GM03348 (cell line): ENCODE measurements at places on chromosomes 2 and 18.

DNA sequence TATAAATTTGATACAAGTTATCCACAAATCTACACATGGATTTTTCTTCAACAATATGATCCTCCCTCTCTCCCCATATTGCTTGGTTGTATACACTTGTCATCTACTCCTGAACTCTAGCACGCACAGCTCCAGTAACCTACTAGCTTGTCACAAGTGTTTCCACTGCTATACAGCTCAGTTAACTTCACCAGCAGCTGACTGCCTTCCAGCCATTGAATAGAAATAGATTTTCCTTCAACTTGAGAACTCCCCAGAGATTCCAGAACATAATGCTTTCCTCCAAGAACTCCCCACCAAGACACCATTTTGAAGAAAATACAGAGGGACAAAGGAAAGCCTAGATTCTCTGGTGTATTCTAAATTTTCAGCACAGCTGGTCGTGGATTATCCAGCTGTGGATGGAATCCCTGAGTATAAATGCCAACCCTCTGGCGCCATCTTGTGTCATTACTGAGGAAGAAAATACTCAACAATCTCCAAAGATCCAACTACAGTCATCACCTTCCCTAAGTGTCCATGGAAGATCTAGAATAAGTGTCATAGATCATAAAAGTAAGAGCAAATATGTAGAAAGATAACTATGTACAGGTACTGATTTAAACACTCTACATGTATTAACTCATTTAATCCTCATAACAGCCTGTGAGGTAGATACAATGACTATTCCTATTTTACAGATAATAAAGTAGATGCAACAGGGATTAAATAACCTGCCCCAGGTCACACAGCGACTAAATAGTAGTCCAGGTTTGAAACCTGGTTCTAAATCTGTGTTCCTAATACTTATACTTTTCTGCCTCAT is 156.7 kb downstream of the ARHGAP28 start:
- DNase-seq, result peak; percentile 82

DNA sequence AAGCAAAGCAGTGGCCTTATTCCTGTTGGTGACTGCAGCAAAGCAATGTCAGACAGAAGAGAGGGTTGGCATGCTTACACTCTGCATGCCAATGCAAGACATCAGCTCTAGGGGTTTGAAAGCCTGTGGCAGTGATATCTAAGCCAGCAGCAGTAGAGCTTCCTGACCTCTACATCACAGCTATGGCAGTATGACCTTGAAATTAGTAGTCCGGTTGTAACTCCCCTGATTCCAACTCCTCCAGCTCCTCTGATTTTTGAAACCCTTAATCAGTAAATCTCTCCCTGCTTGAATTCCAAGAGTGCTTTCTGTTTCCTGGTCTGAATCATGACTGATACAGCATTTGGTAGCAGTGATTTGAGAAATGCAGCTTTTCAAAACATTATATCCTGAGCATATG is 60.0 kb upstream of the LRP1B start:
- no peak for DNase-seq

DNA sequence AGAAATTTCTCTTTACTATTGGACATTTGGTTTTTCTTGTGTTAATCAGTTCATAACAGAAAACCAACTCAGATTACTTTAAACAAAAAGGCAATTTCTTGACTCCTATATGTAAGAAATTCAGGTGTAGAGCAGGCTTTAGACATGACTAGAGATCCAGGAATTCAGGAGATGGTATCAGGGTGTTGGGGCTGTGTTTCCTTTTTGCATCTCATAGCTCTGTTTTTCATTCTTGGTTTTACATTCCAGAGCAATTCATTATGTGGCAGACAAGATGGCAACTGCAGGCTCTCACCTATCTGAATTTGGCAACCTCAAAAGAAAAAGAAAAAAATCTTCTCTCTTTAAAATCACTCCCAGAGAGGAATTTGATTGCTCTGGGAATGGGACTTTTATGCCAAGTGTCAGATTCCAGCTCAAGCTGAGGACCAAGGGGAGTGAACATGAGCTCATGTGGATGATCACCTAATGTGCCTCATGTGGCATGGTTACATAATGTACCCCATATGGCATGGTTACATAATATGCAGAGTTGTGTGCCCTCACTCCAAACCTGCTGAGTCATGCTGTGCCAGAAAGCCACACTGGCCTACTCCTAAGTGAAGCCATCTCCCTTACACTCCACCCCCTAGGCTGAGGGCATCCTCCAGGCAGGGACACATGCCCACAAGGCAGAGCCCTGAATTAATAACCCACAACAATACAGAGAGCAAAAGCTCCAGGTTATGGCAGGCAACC is 282.7 kb downstream of the MBD2 start:
- DNase-seq, result no peak

DNA sequence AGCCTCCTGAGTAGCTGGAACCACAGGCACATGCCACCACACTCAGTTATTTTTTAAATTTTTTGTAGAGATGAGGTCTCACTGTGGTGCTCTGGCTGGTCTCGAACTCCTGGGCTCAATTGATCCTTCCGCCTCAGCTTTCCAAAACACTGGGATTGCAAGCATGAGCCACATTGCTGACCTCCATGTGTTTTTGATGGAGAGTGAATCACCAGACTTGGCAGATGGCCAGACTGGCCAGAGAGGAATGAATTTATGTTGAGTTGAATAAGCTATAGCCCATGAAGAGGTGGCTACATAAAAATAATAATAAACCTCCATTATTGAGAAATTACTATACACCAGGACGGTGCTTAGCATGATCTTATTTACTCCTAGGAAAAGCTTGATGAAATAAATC is 91.5 kb downstream of the MREG start:
- peak; percentile 38 for DNase-seq

GRCh38 chr2:157760949-157761348 is 115.2 kb downstream of the ACVR1 start:
- DNase-seq, result no peak
